ENCODE measurements at places on chromosomes 11 and 22. TPM values are rescaled to one million over a fixed set of nuclear protein-coding genes. Genes with fewer than 3 reads are reported as not detected.

The LDHAL6A gene
- not detected for total RNA-seq

The APOBEC3B gene
- 9.0 TPM for total RNA-seq

The OR8G5 gene
- total RNA-seq = not detected

The C11orf86 gene
- not detected for total RNA-seq

The KCNJ1 gene
- total RNA-seq = not detected

The EMID1 gene
- total RNA-seq = 0.15 TPM

The IFITM10 gene
- total RNA-seq = 0.24 TPM

DNA sequence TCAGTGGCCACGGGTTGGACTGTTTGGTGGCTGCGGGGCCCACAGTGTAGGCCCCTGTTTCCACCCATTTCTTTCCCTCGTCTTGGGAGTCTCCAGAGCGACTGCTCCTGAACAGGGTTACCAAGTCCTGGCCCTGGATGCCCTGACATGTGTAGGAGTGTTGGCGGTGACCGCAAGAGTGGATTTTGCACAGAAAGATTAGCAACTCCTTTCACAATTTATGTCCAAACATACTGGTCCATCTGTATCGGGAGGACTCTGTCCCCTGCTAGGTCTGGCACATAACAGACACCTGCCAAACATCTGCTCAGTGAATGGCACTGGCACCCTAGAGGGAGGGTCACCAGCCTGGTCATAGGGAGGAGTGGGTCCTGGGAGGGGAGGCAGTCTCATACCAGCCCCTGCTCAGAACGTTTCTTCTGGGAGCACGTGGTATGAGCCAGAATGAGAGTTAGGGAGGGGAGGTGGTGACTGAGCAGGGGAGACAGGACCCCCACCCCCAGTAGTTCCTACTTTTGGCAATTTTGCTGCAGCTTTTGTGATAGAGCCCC, 3.4 kb upstream of the APOA1 start:
- peaks cover 24% of the 10 kb centered on the region for H3K36me3 ChIP-seq
- H3K4me1 ChIP-seq = no peaks in the 10 kb centered on the region
- no peak for DNase-seq
- no peak overlapping the region for H3K4me3 ChIP-seq

GRCh38 chr11:86954269-86955110, 705 bp downstream of the FZD4 start:
- peak overlapping the region; percentile 88 for H3K27ac ChIP-seq
- H3K27me3 ChIP-seq = no peaks in the 10 kb centered on the region
- H3K4me1 ChIP-seq = peaks cover 67% of the 10 kb centered on the region
- peak; percentile 68 for DNase-seq

DNA sequence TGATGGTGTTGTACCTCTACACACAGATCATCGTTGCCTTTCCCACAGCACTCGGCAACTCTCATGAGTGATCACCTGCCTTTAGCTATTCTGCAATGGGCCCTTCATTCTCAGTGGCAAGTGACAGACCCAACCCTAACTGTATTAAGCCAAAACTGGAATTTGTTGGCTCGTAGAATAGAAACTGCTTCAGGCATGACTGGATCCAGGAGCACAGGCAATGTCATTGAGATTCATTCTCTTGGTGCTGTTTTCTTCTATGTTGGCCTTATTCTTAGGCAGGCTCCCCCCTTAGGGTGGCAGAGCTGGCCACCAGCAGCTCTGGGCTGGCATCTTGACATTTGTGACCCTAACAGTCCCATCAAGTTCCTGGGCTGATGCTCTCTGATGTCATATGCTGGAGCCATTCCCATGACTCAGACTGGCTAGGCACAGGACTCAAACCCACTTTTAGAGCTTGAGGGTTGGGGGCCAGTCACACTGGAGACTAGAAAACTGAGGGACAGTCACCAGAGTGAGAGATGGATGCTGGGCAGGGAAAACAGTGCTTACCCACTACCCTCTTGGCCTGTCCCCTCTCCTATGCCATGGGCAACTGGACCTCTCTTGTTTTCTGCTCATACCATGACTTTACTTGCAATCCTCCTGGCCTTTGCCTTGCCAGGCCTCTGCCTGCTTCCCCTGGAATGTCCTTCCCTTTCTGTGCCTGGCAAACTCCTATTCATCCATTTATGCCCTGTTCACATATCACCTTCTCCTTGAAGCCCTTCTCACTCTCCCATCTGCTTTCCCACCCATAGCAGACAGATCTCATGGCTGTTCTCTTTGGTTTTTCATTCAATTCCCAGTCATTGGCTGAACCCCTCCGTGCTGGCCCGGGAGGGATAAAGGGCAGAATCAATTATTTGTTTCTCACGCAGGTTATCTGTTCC, 7.1 kb upstream of the CDC42EP2 start:
- no peaks in the 10 kb centered on the region for H3K27me3 ChIP-seq
- peaks cover 18% of the 10 kb centered on the region for H3K4me1 ChIP-seq
- no peak overlapping the region for H3K4me3 ChIP-seq
- peaks cover 3% of the 10 kb centered on the region for H3K36me3 ChIP-seq
- H3K27ac ChIP-seq = no peak overlapping the region
- DNase-seq = no peak

DNA sequence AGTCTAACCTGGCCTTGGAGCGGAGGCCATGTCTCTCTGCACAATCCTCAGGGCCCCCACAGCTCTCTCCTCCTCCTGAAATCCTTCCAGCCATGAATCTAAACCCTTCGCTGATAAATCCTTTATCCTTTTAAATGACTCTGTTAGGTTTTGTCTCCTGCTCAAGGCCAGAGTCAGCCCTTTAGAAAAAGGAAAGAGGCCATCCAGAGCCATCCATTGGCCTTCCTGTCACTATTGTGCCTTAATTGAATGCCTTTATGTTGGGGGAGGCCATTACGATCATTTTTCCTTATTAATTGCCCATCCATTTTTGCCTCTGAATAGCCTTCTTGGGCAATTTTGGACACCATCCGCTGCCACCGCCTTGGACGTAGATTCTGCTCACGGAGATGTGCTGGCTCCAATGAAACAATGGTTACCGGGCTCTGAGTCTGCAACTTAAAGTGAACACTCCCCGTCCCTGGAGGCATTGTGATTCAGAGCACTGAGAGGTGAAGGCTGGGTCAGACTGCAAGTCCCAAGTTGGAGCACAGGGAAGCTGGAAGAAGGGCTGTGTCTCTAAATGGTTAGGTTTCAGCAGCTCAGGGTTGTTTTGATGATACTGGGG, 213.0 kb upstream of the E2F8 start:
- no peak overlapping the region for H3K27ac ChIP-seq
- H3K4me1 ChIP-seq = no peaks in the 10 kb centered on the region
- H3K27me3 ChIP-seq = no peaks in the 10 kb centered on the region

DNA sequence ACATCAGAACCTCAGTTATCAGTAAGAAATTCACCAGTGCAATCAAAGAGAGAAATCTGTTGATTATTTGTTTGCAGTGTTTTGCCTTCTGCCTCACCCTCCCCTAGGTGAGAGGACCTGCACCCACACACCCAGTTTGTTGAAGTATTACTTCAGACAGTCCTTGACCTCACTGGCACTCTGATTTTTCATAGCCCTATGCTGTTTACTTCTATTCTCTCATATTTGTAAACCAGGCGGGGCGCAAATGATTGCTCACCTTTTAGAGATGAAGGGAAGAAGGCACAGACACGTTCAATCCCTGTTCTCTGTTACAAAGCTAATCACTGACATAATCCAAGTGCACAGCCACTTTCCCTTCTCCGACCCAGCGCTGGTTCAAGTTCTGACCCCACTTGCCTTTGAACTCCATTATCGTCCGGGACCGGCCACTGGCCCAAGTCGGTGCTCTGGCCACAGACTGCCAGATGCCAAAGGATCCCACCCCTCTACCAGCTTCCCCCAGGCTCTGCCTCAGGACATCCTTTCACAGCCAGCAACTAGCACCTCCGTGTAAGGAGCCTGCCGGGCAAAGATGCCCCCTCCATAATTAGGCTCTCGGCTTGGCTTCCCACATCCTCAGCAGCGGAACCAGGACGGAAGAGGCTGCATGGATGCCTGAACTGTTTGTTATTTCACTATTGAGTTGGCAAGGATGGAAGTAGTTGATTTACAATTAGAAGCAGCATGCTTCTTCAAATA, 1.7 kb downstream of the ETS1 start:
- no peaks in the 10 kb centered on the region for H3K36me3 ChIP-seq
- no peak for DNase-seq
- peaks cover 80% of the 10 kb centered on the region for H3K27me3 ChIP-seq
- no peaks in the 10 kb centered on the region for H3K4me1 ChIP-seq
- no peak overlapping the region for H3K4me3 ChIP-seq

GRCh38 chr11:27934830-27935145, 173.2 kb downstream of the KIF18A start:
- peak; percentile 90 for DNase-seq
- no peak overlapping the region for H3K27ac ChIP-seq
- no peaks in the 10 kb centered on the region for H3K36me3 ChIP-seq
- peaks cover 7% of the 10 kb centered on the region for H3K4me1 ChIP-seq
- H3K4me3 ChIP-seq = no peak overlapping the region
- H3K27me3 ChIP-seq = no peaks in the 10 kb centered on the region

- H3K27ac ChIP-seq = no peak overlapping the region
- H3K36me3 ChIP-seq = no peaks in the 10 kb centered on the region
- H3K4me1 ChIP-seq = peaks cover 63% of the 10 kb centered on the region
- no peaks in the 10 kb centered on the region for H3K27me3 ChIP-seq
- no peak overlapping the region for H3K4me3 ChIP-seq
- no peak for DNase-seq
These were observed 14.5 kb downstream of the SLC35F2 start for GRCh38 chr11:107844041-107844440.

GRCh38 chr11:79507706-79508105, 66.9 kb upstream of the TENM4 start:
- DNase-seq = no peak
- no peaks in the 10 kb centered on the region for H3K27me3 ChIP-seq
- no peaks in the 10 kb centered on the region for H3K36me3 ChIP-seq
- H3K4me3 ChIP-seq = no peak overlapping the region
- H3K27ac ChIP-seq = no peak overlapping the region

- no peak overlapping the region for H3K27ac ChIP-seq
- no peaks in the 10 kb centered on the region for H3K36me3 ChIP-seq
- H3K27me3 ChIP-seq = no peaks in the 10 kb centered on the region
- DNase-seq = no peak
- no peaks in the 10 kb centered on the region for H3K4me1 ChIP-seq
- no peak overlapping the region for H3K4me3 ChIP-seq
These were observed 64.6 kb downstream of the GDPD4 start for GRCh38 chr11:77236901-77237300.

Data from A673 (cell line).